ENCODE measurements at places on chromosomes 4 and X.
A peak's percentile ranks its signal among the peaks of the same experiment; 100 is the strongest.

- DNase-seq: no peak
Observed at GRCh38 chrX:68365341-68365740, 68.0 kb downstream of the OPHN1 start.

DNA sequence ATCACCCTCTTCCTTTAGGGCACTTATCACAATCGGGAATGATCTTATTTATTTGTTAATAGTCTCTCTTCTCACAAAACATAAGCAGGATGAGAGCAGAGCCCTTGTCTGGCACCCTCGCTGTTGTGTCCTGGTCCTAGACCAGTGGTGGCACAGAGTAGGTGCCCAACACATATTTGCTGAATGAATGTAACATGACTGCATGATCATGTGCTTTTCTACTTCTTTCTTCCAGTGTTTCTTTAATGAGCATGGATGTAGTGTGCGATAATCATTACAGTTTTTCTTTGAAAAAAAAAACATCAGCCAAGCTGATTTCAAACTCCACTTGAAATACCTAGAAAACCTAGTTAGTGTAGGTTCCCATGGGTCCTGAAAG, 164.1 kb downstream of the CHIC2 start:
- no peak for DNase-seq

GRCh38 chr4:54192811-54193210, 36.3 kb upstream of the PDGFRA start:
- DNase-seq: peak; percentile 83

GRCh38 chr4:139844057-139844456, 178.4 kb downstream of the MGST2 start:
- no peak for DNase-seq

DNA sequence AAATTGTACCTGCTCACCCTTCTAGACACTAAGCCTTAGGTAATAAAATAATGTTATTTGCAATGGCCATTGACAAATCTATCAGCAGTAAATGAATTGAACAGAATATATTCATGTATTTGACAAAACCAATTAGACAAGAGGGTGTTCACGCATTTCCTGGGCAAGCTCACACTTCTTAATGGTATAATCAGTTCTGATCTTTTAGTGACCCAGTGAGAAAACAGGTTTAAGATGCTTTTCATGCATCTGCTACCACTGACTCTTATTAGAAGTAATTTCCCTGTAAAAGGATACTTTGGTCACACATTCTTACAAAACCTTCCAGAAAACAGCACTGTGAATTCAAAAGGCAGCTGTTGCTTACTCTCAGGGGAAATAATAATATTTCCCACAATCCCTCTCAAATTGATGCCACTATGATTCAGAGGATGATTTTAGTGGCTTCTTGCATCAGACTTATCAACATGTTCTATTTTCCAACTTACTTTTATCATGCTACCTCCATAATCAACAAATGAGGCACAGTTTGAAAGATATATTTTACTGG, 313.9 kb upstream of the NWD2 start:
- DNase-seq: no peak

GRCh38 chr4:125254106-125254505, 60.6 kb upstream of the FAT4 start:
- no peak for DNase-seq

GRCh38 chrX:7115557-7115956, 32.0 kb upstream of the STS start:
- no peak for DNase-seq

- DNase-seq: no peak
Observed at GRCh38 chr4:68954126-68954525, 2.5 kb upstream of the UGT2A3 start.

DNA sequence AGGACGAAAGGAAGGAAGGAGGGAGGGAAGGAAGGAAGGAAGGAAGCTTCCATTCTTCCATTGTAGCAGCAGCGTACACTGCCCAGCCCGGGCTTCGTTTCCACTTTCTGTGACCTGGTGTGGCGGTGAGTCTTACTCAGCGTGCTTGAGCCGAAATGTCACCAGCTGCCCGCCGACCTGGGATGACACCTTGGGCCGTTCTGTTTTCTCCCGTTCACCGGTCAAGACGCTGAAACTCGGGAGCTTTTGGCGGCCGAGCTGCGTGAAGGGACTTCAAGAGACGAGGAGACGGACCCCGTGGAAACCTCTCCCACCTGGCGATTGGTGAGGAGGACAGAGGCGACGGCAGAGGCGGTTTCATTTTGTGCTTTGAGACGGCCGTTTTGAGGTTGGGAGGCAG, 47.1 kb upstream of the PPP2R3B start:
- peak; percentile 87 for DNase-seq

GRCh38 chrX:110755611-110756010, 40.0 kb downstream of the CHRDL1 start:
- DNase-seq: no peak

- DNase-seq: no peak
Observed at GRCh38 chr4:186761393-186761792, 37.7 kb upstream of the FAT1 start.

- no peak for DNase-seq
Observed at GRCh38 chrX:74902806-74903205, 22.4 kb downstream of the NEXMIF start.

- no peak for DNase-seq
Observed at GRCh38 chr4:94978904-94979303, 221.1 kb downstream of the BMPR1B start.

GRCh38 chr4:10584042-10584441, 100.5 kb downstream of the CLNK start:
- DNase-seq: no peak

GRCh38 chr4:17932041-17932440, 89.5 kb downstream of the LCORL start:
- DNase-seq: no peak

DNA sequence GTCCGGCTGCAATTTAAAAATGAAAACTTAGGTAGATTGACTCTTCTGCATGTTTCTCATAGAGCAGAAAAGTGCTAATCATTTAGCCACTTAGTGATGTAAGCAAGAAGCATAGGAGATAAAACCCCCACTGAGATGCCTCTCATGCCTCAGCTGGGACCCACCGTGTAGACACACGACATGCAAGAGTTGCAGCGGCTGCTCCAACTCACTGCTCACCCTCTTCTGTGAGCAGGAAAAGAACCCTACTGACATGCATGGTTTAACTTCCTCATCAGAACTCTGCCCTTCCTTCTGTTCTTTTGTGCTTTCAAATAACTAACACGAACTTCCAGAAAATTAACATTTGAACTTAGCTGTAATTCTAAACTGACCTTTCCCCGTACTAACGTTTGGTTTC, 41.0 kb downstream of the MAP7D3 start:
- DNase-seq: no peak

- DNase-seq: no peak
Observed at GRCh38 chr4:152460488-152460887, 75.4 kb downstream of the FBXW7 start.
